Uterus (tissue), 4 donors: ENCODE measurements at places on chromosomes 5 and 9.

- H3K27me3 ChIP-seq: no peaks in the 10 kb centered on the region
- no peak overlapping the region for H3K4me3 ChIP-seq
- no peak for DNase-seq
- H3K36me3 ChIP-seq: no peaks in the 10 kb centered on the region
Measured at GRCh38 chr9:125131778-125132177, 11.6 kb downstream of the SCAI start.

DNA sequence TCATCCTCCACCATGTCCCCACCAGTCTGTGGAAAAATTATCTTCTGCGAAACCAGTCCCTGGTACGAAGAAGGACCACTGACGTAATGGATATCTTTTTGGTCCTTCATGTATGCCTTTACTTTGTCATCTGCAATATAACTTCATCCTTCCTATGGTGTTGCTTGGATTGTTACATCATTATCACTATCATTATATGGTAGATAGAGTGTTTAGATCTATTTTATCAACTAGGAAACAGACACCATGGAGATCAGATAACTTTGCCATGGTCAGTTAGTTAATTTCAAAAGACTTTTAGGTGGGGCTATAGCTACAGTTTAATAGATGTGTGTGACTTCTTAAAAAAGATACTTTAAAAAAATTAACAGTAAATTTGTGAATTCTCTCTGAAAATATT lies 23.8 kb upstream of the CAMLG start:
- H3K27me3 ChIP-seq: no peaks in the 10 kb centered on the region
- H3K4me3 ChIP-seq: no peak overlapping the region
- no peak for DNase-seq
- H3K4me1 ChIP-seq: no peaks in the 10 kb centered on the region
- H3K36me3 ChIP-seq: no peaks in the 10 kb centered on the region

DNA sequence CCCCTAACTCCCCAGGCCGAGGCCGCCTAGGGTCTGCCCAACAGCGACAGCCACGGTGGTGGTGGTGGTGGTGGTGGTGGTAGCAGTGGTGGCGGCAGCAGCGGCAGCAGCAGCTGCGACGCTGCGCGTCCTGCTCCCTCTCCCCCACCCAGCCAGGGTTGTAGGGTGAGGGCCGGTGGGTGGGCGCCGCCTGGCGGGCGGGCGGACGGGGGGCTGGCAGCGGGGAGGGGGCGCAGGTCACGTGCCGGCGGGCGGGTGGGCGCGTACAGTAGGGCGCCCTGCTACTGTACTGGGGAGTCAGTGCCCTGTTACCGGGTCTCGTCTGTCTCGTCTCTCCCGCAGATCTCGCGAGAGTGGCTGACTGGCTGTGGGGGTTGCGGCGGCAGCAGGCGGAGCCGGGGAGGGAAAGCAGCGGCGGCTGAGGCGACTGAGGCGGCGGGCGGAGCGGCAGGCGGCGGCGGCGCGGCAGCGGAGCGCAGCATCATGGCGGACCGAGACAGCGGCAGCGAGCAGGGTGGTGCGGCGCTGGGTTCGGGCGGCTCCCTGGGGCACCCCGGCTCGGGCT lies at the start of gene PURA:
TSS of gene PURA (plus strand) at position 411 of the 565 bp plus-strand sequence. CDS start at position 484, 73 bp downstream.
- H3K4me3 ChIP-seq: peak within 1 kb of the TSS; percentile 64
- no peaks in the 10 kb centered on the region for H3K27me3 ChIP-seq
- no peaks in the 10 kb centered on the region for H3K36me3 ChIP-seq
- H3K4me1 ChIP-seq: peaks cover 14% of the 10 kb centered on the region
- peak; percentile 95 for DNase-seq

- no peak for DNase-seq
- H3K27me3 ChIP-seq: no peaks in the 10 kb centered on the region
- no peaks in the 10 kb centered on the region for H3K36me3 ChIP-seq
- H3K4me3 ChIP-seq: no peak overlapping the region
- H3K4me1 ChIP-seq: no peaks in the 10 kb centered on the region
Measured at GRCh38 chr5:106267256-106267655, 1403.5 kb downstream of the EFNA5 start.

DNA sequence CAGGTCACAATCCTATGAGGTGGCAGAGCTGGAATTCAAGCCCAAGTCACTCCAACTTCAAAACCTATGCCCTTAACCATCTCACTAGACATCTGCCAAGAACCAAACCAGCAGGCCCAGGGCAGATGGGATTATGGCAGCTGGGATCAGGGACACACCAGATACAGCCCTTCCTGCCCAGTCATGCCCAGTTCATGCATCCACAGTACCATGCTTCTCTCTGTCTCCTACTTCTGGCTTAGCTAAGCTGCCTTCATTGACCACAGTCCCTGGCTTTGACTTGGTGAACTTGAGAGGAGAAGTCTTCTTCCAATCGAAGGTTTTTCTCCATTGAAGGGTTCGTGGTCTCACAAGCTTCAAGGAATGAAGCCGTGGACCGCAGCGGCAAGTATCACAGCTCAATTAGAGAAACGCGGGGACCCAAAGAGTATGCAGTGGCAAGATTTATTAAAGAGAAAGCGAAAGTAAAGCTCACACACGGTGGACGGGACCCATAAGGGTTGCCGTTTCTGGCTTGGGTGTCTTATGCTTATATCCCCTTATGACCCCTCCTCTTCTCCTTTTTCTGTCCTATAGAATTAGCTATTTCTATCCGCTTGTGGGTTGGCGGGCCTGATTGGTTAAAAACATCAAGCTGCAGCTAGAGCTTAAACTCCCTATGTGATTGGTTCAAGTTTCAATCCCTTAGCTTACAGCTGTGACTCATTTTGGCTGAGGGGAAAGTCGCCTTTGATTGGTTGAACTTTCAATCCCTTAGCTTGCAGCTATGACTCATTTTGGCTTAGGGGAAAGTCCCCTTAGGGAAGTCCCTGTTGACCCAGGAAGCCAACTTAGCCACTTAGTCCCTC lies 101.2 kb downstream of the TRIM36 start:
- H3K36me3 ChIP-seq: no peaks in the 10 kb centered on the region
- no peaks in the 10 kb centered on the region for H3K27me3 ChIP-seq
- no peak for DNase-seq
- H3K27ac ChIP-seq: no peak overlapping the region

DNA sequence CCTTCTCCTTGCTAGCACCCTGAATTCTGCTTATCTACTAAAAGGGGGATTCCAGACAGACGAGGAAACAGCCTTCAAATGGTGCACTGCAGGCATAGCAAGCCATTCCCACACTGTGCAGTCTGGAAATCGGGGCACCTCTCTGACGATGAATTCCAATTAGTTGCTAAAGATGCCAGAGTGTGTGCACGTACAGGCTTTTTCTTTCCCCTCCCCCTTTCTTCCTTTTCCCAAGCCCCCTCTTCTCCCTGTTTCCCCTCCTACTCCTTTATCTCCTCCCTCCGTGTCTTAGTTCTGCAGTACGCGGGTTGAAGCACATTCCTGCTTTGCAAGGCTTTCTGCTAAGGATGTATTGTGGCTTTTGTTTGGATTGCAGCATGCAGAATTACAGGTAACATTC lies at the start of gene GPR21:
TSS of gene GPR21 (plus strand) at position 316 of the 400 bp plus-strand sequence. CDS start 900 bp downstream, outside the sequence.
- H3K4me1 ChIP-seq: no peaks in the 10 kb centered on the region
- no peaks in the 10 kb centered on the region for H3K27me3 ChIP-seq
- H3K27ac ChIP-seq: peak within 1 kb of the TSS; percentile 43
- no peaks in the 10 kb centered on the region for H3K36me3 ChIP-seq

DNA sequence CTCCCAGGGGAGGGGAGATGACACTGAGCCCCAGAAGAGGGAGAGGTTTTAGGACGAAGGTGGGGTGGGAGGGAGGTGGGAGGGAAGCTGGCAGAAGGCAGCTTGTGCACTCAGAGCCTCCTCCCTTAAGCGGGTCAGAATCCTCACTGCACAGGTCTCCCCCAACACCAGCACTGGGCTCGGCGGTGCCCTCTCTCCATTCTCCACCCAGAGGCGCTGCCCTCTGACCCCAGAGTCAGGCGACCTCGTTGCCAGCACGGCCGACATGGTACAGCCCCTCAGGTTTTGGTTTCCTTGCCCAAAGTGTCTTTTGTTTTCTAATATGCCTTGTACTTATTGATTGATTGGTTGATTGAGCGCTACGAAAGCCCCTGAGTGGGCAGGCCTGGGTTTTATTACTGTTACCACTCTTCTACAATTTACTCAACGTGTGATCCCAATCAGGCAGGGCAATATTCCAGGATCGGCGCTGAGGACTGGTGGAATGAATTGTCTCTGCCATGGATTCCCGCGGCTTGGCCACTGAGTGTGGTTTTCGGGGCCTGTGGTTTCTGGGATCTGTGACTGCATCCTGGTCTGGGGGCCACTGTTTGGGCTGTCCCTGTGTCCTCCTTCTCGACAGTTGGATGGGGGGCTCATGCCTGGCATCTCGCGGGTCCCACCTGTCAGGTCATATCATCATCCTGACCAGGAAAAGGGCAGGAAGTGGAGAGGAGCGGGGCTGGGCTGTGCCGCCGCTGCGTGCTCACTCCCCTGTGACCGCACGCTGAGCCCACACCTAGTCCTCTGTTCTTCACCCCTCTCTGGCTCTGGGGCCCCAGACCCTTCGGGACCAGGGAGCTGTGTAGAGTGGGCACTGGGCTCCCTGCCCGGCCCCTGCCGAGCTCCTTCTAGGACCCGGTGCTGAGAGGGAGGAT lies 9.6 kb upstream of the FCN2 start:
- H3K4me3 ChIP-seq: no peak overlapping the region
- H3K36me3 ChIP-seq: no peaks in the 10 kb centered on the region
- no peak overlapping the region for H3K27ac ChIP-seq
- no peaks in the 10 kb centered on the region for H3K4me1 ChIP-seq
- no peak for DNase-seq

GRCh38 chr9:76394195-76394959 lies at the start of gene RFK:
TSS of gene RFK (minus strand) at chr9:76394426. CDS start at chr9:76394171, 255 bp downstream.
- DNase-seq: peak; percentile 97
- H3K4me3 ChIP-seq: peak within 1 kb of the TSS; percentile 93

DNA sequence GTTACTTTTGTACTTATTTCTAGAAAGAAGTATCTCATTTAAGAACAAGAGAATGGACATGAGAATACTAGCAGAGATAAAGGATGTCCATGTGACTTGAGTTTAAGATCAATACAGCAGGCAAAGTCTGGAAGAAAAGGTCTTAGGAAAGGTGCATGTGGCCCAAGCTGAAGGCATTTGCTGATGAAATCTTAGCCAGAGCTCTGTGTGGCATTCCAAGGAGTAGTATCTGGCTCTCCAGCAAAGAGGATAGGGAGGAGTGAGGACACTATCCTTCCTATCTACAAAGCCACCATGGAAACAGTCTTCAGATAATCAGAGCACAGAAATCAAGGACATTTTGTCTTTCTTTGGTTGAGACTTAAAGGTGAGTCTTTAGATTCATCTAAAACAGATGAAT lies 244.1 kb upstream of the RGMB start:
- no peak overlapping the region for H3K4me3 ChIP-seq
- no peaks in the 10 kb centered on the region for H3K36me3 ChIP-seq

DNA sequence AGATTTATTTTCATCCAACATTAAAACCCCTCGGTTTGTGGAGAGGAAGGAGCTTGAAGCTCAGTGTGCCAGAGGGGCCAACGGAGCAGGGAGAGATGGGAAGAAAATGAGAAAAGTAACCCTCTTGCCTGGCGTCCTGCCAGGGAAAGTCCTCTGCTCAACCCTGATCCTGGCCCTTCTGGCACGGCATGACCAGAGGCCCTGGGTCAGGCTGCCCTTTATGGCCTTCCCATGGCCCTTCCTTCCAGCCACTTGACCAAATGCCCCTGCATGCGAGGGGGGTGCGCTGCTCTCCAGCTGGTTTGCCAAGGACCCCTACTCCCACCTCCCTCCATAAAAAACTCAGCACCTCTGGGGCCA lies 43.8 kb downstream of the SPRY4 start:
- H3K27ac ChIP-seq: peak overlapping the region; percentile 61
- no peaks in the 10 kb centered on the region for H3K36me3 ChIP-seq
- H3K27me3 ChIP-seq: no peaks in the 10 kb centered on the region
- no peak overlapping the region for H3K4me3 ChIP-seq

DNA sequence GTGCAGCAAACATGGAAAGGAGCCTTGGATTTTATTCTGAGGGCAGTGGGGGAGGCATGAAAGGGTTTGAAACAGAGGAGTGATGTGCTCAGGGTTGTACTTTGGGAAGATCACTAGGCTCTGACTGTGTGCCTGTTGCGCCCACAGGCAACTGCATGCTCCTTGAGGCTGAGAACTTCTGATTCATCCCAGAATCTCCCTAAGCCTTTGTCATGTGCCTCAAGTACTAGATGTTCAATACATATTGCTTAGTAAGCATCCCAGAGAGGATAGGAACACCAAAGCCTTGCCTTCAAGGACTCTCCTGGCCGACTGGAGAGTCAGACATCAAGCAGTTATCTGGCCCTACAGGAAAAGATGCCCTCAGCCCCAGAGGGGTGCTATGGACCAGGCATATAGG lies 54.1 kb downstream of the ARHGEF37 start:
- no peak overlapping the region for H3K4me3 ChIP-seq
- H3K4me1 ChIP-seq: no peaks in the 10 kb centered on the region
- H3K36me3 ChIP-seq: no peaks in the 10 kb centered on the region
- H3K27me3 ChIP-seq: no peaks in the 10 kb centered on the region

DNA sequence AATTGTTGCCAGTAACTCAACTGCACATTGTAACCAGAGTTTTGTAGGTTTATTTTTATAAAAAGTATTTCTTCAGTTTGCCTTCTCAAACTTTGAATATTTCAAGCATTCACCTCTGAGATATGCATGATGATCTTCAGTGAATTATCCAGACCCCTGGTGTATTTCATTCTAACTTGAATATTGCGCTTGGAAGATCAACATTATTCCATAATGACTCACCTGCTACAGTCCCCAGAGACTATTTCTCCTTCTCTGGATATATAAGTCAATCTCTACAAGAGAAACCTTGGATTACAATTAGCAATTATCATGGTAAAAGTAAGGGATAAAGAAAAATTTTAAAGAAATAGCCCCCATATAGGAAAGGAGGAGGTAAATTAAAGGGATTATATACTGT lies 1041.0 kb downstream of the TLE1 start:
- H3K4me1 ChIP-seq: no peaks in the 10 kb centered on the region
- H3K27me3 ChIP-seq: peaks cover 4% of the 10 kb centered on the region
- no peak for DNase-seq
- H3K36me3 ChIP-seq: no peaks in the 10 kb centered on the region
- peak overlapping the region; percentile 41 for H3K27ac ChIP-seq

DNA sequence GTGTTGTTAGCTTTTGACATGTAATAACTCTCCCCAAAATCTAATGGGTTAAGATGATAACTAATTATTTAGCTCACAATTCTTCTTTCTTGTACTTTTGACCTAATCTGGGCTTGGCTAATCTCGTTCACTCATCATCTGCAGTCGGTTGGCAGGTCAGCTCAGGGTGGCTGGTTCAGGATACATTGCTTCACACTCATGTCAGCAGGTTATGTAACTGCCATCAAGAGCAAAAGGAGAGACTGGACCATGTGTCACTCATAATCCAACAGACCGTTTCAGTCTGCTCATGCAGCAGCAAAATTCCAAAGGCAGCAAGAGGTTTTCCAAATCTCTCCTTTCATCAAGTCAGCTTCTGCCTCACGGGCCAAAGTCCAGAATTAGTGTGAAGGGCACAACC lies 998.4 kb upstream of the CTNND2 start:
- H3K4me3 ChIP-seq: no peak overlapping the region
- no peak for DNase-seq
- no peaks in the 10 kb centered on the region for H3K36me3 ChIP-seq
- H3K27ac ChIP-seq: no peak overlapping the region

- H3K4me3 ChIP-seq: no peak overlapping the region
- H3K4me1 ChIP-seq: no peaks in the 10 kb centered on the region
- DNase-seq: no peak
- no peaks in the 10 kb centered on the region for H3K36me3 ChIP-seq
- H3K27me3 ChIP-seq: no peaks in the 10 kb centered on the region
Measured at GRCh38 chr5:8239646-8240045, 370.7 kb downstream of the MTRR start.

- H3K36me3 ChIP-seq: no peaks in the 10 kb centered on the region
- H3K4me3 ChIP-seq: no peak overlapping the region
- no peaks in the 10 kb centered on the region for H3K27me3 ChIP-seq
- H3K27ac ChIP-seq: no peak overlapping the region
- peak; percentile 28 for DNase-seq
Measured at GRCh38 chr9:82606492-82607382, 456.2 kb downstream of the RASEF start.
